Smooth muscle cell of the coronary artery (primary cell): ENCODE measurements at places on chromosomes 12 and 14. TPM values are rescaled to one million over a fixed set of nuclear protein-coding genes. Genes with fewer than 3 reads are reported as not detected.

The PLEKHD1 gene
- not detected in 2 replicates for total RNA-seq

The NAA30 gene
- 9.5 and 11.3 TPM in 2 replicates for total RNA-seq

The IGF1 gene
- 6.7 TPM in 1 of 2 replicates, not detected in the other for total RNA-seq

The SLC22A17 gene
- total RNA-seq: 17.3 and 19.0 TPM in 2 replicates

The PROX2 gene
- not detected in 2 replicates for total RNA-seq

The SDR9C7 gene
- not detected in 2 replicates for total RNA-seq

The SLC25A47 gene
- total RNA-seq: not detected in 2 replicates

The CCDC38 gene
- total RNA-seq: not detected in 2 replicates

The DHRS2 gene
- 0.08 and 0.12 TPM in 2 replicates for total RNA-seq

The WNT5B gene
- 2.9 and 28.5 TPM in 2 replicates for total RNA-seq

The RHOJ gene
- 10.5 and 41.2 TPM in 2 replicates for total RNA-seq

The FLVCR2 gene
- 0.08 and 2.1 TPM in 2 replicates for total RNA-seq

The KCNJ8 gene
- total RNA-seq: 7.1 and 8.9 TPM in 2 replicates

The CPNE6 gene
- total RNA-seq: not detected in 2 replicates

The ALG10B gene
- total RNA-seq: 0.94 and 2.4 TPM in 2 replicates

The SPTB gene
- 0.15 TPM in 1 of 2 replicates, not detected in the other for total RNA-seq

The EPYC gene
- total RNA-seq: not detected in 2 replicates

The TAS2R50 gene
- total RNA-seq: 1.3 and 1.8 TPM in 2 replicates

The CCDC177 gene
- under 0.01 TPM in 1 of 2 replicates, not detected in the other for total RNA-seq

The CELA1 gene
- total RNA-seq: not detected in 2 replicates

The FAR2 gene
- 2.2 and 7.4 TPM in 2 replicates for total RNA-seq

The KRT78 gene
- total RNA-seq: not detected in 2 replicates

The C12orf43 gene
- total RNA-seq: 8.4 and 13.8 TPM in 2 replicates

The SRRM4 gene
- total RNA-seq: not detected in 2 replicates

The TC2N gene
- total RNA-seq: 0.08 and 0.12 TPM in 2 replicates

The REP15 gene
- total RNA-seq: 0.68 and 0.70 TPM in 2 replicates

The BIN2 gene
- not detected in 2 replicates for total RNA-seq

The SLC8A3 gene
- total RNA-seq: not detected in 2 replicates

The OR6C2 gene
- not detected in 2 replicates for total RNA-seq

The ENDOU gene
- total RNA-seq: 0.15 TPM in 1 of 2 replicates, not detected in the other
